ENCODE measurements at places on chromosomes 7 and 10. TPM values are rescaled to one million over a fixed set of nuclear protein-coding genes. Genes with fewer than 3 reads are reported as not detected.

Gene CRHR2
- 5.8 TPM for polyA plus RNA-seq

Gene UNC5B
- 10.7 TPM for polyA plus RNA-seq

GRCh38 chr10:86391236-86391840 lies 24.7 kb upstream of the GRID1 start:
- DNase-seq, result no peak

DNA sequence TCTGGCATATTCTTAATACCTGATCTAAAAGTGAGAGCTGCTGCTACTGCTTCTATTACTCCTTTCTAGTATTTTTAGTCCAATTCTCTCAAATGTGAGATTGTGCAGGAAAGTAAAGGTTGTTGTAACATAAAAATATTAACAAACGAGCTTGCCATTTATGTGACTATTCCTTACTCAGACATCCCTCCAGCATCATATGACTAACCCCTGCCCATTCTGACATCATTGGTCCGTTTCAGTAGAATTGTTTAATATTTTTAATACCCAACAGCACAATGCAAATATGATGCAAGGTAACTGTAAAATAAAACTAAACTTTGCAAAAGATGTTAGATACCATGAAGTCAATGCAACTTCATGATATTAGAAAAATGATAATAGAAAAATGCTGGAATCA lies 83.6 kb downstream of the CFAP58 start:
- no peak for DNase-seq

DNA sequence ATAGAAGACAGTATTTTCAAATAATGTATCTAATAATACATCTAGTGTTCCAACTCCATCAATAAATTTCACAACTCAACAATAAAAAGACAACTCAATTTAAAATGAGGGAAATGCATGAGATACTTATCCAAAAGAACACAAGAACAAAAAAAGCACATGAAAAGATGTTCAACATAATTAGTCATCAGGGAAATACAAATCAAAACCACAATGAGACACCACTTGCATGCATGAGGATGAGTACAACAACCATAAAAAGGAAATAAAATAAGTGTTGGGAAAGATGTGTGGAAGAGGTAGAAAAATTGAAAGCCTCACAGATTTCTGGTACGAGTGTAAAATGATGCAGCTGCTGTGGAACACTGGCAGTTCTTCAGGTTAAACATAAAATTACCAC lies 111.6 kb upstream of the PTPRZ1 start:
- DNase-seq, result no peak

DNA sequence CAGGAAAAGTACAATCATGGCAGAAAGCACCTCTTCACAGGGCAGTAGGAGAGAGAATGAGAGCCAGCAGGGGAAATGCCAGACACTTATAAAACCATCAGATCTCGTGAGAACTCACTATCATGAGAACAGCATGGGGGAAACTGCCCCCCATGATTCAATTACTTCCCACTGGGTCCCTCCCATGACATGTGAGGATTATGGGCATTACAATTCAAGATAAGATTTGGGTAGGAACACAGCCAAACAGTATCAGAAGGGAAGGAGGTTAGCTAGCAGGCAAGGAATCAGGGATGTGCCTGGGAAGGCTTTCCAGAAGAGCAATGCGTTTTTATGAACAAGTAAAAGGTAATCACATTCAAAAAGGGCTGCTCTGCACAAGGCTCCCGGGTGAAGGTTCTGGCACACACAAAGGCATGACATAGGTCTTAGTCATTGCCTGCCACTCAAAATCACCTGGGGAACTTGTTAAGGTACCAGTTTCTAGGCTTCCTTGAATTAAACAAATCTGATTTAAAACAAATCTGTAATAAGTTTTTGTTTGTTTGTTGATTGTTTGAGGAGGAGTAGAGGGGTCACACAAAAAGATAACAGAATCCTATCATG lies 40.9 kb downstream of the BMPER start:
- DNase-seq, result no peak

DNA sequence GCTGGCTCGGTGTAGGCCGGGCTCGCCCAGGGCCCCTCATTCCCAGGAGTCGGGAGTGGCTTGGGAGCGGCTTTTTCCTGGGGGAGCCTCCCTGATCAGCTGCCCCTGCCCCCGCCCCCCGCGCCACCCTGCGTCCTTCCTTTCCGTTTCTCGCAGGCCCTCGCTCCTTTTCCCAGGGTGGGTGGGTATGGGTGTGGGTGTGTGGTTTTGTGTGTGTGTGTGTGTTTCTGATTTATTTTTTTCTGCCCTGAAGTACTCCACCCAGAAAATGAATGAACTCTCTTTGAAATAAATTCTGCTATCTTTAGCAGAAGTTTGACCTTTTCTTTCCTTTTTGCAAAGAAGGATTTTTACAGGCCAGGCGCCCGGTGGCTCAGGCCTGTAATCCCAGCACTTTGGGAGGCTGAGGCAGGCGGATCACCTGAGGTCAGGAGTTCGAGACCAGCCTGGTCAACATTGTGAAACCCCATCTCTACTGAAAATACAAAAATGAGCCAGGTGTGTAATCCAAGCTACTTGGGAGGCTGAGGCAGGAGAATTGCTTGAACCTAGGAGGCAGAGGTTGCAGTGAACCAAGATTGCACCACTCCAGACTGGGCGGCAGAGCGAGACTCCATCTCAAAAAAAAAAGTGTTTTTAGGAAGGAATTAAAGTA lies 30.0 kb upstream of the AP5Z1 start:
- DNase-seq, result no peak

DNA sequence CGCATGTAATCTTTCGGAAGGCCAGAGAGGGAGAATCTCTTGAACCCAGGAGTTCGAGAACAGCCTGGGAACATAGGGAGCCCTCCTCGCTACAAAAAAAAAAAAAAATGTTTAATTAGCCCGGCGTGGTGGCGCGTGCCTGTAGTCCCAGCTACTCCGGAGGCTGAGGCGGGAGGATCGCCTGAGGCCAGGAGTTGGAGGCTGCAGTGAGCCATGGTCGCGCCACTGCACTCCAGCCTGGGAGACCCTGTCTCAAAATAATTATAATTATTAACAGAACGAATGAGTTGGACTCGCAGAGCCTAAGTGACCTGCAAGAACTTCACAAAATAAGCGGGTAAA lies 794 bp downstream of the PCGF6 start:
- no peak for DNase-seq

GRCh38 chr10:1187855-1188557 lies 131.8 kb downstream of the WDR37 start:
- DNase-seq, result no peak

All from muscle of back (tissue), 13 donors.